ENCODE measurements at places on chromosomes 1 and 21. TPM values are rescaled to one million over a fixed set of nuclear protein-coding genes. Genes with fewer than 3 reads are reported as not detected.

Gene CYP4A22
- total RNA-seq, result not detected

Gene CLCNKA
- total RNA-seq, result not detected

Gene ACTL8
- total RNA-seq, result not detected

Gene KHDRBS1
- 86.4 TPM for total RNA-seq

Gene CCDC185
- total RNA-seq, result not detected

Gene CORT
- not detected for total RNA-seq

Gene NASP
- total RNA-seq, result 68.8 TPM

Gene OR2M3
- not detected for total RNA-seq

Gene ATP6V1G3
- total RNA-seq, result not detected

Gene CLCA1
- not detected for total RNA-seq

Gene FCRL6
- total RNA-seq, result not detected

Gene ADARB1
- 29.8 TPM for total RNA-seq

Gene RAB29
- 32.3 TPM for total RNA-seq

Gene C1orf94
- total RNA-seq, result not detected

Gene CACHD1
- total RNA-seq, result 8.2 TPM

Gene S1PR1
- total RNA-seq, result 260 TPM

Gene EPS15
- 37.7 TPM for total RNA-seq

Gene ALPL
- 5.9 TPM for total RNA-seq

Gene GPR89A
- 25.7 TPM for total RNA-seq

Gene C1orf87
- not detected for total RNA-seq

Gene NBPF6
- total RNA-seq, result not detected

Gene SSR2
- total RNA-seq, result 464 TPM

Gene VWA1
- 34.8 TPM for total RNA-seq

Gene PYHIN1
- total RNA-seq, result not detected

Gene PAFAH2
- total RNA-seq, result 8.2 TPM

Gene ZYG11A
- total RNA-seq, result 0.73 TPM

Gene CCDC17
- total RNA-seq, result 1.9 TPM

Gene DNAJC28
- 1.8 TPM for total RNA-seq

Gene FAM163A
- 1.5 TPM for total RNA-seq

Gene AADACL3
- total RNA-seq, result not detected

Gene RSRP1
- 67.5 TPM for total RNA-seq

Gene WDR64
- total RNA-seq, result not detected

Gene TMEM269
- total RNA-seq, result not detected

Gene GSTM5
- total RNA-seq, result not detected

Gene DRAM2
- 42.0 TPM for total RNA-seq

Gene KIAA0319L
- 102 TPM for total RNA-seq

Gene CLEC20A
- total RNA-seq, result not detected

Gene CFAP141
- total RNA-seq, result not detected

Gene KRTAP12-3
- not detected for total RNA-seq

Gene GBP2
- total RNA-seq, result 52.7 TPM

Gene TDRD10
- 1.6 TPM for total RNA-seq

Gene OR14K1
- not detected for total RNA-seq

Gene PRDM2
- total RNA-seq, result 25.7 TPM

Gene OR2T34
- not detected for total RNA-seq

Gene GREM2
- not detected for total RNA-seq

Gene CALML6
- 1.4 TPM for total RNA-seq

Gene PTPN7
- not detected for total RNA-seq

Gene KRTAP11-1
- total RNA-seq, result not detected

Gene TFF2
- total RNA-seq, result not detected

Gene LRRC38
- total RNA-seq, result not detected

Gene LEFTY1
- not detected for total RNA-seq

Gene IGSF5
- total RNA-seq, result not detected

Gene EVA1B
- 132 TPM for total RNA-seq

Gene CHIT1
- not detected for total RNA-seq

Gene ARHGEF16
- total RNA-seq, result 1.5 TPM
